GM10248 (cell line): ENCODE measurements at places on chromosomes 6 and 20.
A peak's percentile ranks its signal among the peaks of the same experiment; 100 is the strongest.

DNA sequence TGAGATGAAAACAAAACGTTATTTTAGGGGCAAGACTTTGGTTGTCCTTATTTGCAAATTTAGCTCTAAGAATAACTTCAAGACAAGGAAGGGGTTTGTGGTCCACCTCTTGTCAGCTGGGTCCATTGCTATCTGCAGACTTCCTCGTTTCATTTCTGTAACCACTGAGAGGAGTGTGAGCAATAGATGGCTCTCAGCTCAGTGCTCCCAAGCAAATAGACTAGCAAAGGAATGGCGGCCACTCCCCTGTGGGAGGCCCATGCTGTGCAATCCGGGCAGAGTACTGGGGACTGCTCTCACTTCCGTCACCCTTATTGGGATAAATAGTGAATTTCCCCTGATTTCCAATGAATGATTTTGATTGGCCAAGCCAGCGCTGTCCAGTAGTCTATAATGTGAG, 176.6 kb downstream of the ZDHHC14 start:
- DNase-seq: peak; percentile 63

GRCh38 chr6:34178357-34179105, 32.6 kb upstream of the GRM4 start:
- DNase-seq: no peak

DNA sequence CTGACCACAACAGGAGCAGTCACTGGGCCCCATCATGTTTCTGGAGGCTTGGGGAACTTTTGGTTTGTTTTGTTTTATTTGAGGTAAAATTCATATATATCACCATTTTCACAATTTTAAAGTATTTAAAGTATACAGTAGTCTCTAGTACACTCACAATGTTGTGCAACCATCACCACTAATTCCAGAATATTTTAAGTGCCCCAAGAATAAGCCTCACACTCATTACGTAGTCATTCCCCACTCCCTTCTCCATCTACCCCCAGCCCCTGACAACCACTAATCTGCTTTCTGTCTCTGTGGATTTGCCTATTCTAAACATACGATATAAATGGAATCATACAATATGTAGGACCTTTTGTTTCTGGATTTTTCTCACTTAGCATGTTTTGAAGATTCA, 29.0 kb downstream of the RTN4IP1 start:
- no peak for DNase-seq

DNA sequence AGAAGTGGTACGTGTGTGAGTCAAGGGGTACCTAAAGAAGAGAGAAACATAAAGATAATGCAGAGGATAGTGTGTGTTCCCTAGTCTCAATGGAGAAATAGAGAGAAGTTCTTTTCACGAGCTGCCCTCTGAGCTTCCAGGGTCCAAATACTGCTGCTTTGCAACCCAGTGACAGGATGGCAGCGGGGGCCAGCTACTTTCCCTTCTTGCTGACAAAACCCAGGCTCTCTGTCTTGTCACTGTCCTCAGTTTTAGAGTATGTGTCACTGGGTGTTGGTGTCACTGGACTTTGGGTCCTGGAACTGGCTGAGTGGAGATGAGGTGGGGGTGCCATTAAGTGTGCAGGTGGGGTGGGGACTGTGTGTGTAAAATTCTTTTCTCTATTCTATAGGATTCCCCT, 265.6 kb downstream of the CDC5L start:
- no peak for DNase-seq
